Stimulated activated CD8-positive, alpha-beta memory T cell treated with anti-CD3 and anti-CD28 coated beads, Interleukin-2, amount 100 ng/mL, for 1 hour (primary cell): ENCODE measurements at places on chromosomes 2 and 18.
A peak's percentile ranks its signal among the peaks of the same experiment; 100 is the strongest.

- DNase-seq, result no peak
Measured at GRCh38 chr2:52345676-52346075, 1313.7 kb upstream of the NRXN1 start.

GRCh38 chr18:48954886-48955819 is 4.4 kb upstream of the SMAD7 start:
- DNase-seq, result no peak

DNA sequence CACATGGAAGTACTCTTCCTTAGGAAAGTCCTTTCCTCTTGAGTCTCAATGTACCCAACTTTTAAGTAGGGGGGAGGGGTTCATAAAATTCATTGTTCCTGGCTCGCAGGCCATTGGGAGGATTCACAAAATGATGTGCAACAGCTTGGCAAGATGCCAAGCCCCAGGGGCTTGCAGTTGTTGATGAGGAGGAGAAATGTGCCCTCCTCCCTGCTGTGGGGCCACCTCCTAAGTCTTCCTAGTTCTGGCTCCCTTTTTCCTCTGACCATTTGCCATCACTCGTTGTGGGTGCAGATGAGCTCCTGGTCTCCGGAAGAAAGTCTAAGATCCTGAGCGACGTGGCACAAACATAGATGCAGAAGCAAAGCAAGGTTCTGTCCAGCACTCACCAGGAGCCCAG is 435.4 kb downstream of the EIPR1 start:
- DNase-seq, result no peak

DNA sequence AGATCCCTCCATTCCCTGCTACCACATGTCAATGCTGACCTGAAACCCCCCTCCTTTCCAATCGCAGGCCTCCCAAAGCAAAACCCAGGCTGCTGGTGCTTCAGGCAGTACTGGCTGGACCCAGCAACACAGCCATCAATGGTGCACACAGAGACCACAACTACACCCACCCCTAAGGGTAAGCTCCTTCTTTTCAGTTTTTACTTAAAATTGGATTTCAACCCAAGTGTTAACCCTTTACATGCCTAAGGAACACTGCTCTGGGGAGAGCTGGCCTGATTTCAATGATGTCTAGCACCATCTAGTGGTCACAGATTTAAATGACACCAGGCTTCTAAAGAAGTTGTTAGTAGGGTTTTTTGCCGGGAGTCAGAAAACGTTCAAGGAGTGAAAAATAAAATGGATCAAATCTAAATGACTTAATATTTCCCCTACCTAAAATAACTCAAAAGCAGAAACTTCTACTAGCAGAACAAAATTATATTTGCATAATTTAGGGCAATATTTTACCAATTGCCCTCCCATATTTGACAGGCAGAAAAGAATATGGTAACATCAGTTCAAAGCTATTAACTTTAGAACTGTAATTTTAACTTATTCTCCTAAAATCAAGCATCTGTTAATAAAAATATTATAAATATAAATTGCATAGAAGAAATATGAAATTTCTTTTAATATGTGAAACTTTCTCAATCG is 24.6 kb downstream of the FECH start:
- DNase-seq, result no peak

GRCh38 chr2:20018601-20019152 is 6.2 kb upstream of the MATN3 start:
- DNase-seq, result no peak

DNA sequence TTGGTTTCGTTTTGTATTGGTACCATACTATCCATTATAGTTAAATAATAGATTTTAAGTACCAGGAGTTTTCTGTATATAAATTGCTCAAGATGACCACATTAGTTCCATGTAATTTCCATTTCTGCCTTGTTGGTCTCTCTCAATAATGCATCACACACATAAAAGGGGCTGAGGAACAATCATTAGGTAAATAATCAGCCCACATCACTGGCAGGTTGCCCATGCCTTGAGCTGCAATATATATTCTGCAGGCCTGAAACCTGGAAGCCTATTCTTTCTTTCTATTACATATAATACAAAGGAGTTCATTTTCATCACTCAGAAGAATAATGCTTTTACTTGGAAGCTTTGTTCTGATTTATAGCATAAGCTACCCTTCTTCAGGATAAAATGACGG is 616.1 kb upstream of the PKDCC start:
- no peak for DNase-seq

DNA sequence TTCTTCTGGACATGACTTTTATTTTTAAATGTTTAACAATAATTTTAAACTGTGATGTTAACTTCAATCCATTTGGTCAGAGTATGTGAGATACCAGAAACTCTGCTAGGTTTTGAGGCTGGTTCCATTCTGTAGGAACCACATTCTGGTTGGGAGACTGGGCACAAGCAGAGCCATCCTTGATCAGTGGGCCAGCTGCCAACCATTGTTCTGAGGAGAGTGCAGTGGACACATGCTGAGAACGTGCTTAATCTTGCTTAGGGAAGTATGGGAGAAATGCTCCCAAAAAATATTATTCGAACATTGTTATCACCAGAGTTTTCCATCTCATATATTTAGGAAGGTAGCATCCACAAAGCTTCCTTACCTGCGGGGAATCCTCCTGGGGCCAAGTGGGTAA is 155.8 kb downstream of the RTN4 start:
- DNase-seq, result no peak

DNA sequence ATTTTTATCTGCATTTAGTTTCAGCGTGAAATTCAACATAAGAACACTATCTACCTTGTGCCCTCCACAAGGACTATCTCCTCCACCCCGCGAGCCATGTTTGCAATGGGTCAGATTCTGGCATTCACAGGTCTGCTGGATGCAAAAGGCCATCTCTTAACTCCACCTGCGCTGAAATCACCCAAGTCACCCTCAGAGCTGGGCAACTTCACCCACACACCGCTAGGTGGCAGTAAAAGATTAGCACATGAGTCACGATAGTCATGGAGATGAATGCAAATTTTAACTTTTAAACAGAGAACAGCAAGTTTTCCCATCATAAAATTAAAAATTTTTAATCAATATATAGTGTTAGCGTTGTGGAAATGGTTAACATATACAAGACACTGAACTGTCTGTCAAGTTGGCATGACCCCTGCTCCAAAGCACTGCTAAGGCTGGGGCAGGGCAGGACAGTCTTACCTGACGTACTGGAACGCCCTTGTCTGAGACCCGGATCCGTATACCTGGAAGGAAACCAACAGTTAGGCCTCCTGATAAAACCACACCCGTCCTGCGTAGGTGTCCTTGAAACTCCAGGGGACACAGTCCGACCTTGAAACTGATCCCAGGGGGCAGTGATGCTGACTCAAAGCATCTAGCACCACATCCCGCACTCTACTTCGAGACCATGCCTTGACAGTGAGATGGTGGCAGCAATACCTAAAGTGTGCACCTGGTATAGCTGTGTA is 89.6 kb downstream of the UXS1 start:
- peak; percentile 43 for DNase-seq

- no peak for DNase-seq
Measured at GRCh38 chr2:23286758-23287704, 97.9 kb upstream of the KLHL29 start.

DNA sequence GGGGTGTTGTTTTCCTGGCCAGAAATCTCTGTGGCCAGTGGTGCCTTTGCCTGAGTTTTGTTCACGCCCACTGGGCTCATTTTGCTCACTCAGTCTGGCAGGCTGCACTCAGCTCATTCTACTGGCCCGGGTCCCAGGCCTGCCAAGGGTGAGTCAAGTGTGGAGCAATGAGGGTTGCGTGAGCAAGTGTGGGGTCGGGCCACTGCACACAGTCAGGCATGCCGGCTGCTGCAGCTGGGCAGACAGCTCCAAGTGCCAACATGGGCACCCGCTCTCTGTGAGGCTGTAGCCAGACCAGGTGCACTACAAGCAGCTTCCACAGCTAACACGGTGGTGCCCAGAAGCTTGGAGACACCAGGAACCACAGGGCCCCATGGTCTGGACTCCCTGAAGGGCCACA is 801.1 kb upstream of the RAB6C start:
- DNase-seq, result no peak

- no peak for DNase-seq
Measured at GRCh38 chr2:237218756-237219155, 133.1 kb downstream of the COPS8 start.

DNA sequence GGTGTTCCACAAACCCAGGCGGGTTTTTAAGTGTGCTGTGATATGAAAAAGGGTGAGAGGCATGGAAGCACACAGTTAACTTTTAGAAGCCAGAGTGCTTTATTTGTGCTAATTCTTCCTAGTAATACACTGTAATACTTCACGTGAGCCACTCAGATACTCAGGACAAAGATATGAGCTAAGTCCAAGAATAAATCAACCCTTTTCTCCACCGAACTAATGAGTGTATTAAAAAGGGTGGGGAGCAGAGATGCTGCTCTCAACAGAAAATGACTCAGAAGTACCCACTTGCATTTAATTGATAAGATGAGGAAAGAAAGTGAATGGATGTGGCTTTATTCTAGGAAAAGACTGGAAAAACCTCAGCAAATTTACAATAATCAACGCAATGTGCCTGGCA is 79.9 kb downstream of the UXS1 start:
- DNase-seq, result no peak

DNA sequence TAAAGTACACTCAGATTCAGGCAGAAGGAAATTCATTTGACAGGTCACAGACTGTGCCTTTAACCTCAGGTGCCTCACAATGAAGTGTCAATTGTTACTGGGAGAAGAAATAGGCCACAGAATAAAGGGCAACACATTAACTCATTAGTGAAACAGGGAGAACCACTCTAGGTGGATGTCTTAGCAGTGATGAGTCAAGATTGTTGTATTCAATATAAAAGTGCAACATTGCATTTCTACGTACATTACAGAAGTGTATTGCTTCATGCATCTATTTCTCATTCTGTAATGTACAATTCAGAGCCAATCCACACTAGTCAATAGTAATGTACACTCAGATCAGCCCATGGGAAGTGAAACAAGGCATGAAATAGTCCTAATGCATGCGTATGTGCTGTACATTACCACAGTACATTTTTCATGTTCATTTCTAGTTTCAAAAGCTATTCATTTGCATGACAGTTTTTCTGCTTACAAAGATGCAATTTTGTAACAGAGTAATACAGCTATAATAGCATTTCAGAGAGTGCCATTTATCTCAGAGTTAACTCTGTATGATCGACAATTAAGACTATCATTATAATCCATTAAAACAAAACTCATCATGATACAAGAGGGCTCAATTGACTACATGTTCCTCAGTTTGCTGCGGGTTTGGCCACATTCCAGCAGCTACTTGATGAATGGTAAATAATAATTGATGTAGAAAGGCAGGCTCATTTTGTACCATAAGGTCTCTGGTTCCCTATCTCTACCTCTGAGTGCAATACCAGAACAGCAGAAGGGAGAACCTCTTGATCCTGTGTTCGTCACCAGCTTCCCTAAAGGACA is 12.2 kb upstream of the ARL5A start:
- no peak for DNase-seq

DNA sequence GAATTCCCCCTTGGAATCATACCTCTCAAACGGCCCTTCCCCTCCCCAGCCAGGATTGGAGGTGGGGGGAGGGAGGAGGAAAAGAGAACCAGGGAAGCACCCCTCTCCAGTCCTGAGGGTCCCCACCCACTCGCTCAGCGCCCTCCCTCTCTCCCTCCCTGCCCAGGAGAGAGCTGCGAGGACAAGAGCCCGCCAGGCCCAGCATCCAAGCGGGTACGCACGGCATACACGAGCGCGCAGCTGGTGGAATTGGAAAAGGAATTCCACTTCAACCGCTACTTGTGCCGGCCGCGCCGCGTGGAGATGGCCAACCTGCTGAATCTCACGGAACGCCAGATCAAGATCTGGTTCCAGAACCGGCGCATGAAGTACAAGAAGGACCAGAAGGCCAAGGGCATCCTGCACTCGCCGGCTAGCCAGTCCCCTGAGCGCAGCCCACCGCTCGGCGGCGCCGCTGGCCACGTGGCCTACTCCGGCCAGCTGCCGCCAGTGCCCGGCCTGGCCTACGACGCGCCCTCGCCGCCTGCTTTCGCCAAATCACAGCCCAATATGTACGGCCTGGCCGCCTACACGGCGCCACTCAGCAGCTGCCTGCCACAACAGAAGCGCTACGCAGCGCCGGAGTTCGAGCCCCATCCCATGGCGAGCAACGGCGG is 14.4 kb downstream of the HOXD3 start:
- DNase-seq, result no peak

GRCh38 chr2:64165706-64166105 is 21.5 kb upstream of the PELI1 start:
- DNase-seq, result no peak

GRCh38 chr2:62657783-62658182 is 47.7 kb upstream of the EHBP1 start:
- DNase-seq, result no peak
